ENCODE measurements at places on chromosomes 11 and 22. TPM values are rescaled to one million over a fixed set of nuclear protein-coding genes. Genes with fewer than 3 reads are reported as not detected.

Gene OR4C45
- total RNA-seq = not detected

Gene ATG16L2
- 89.9 TPM for total RNA-seq

Gene NCR3LG1
- 0.69 TPM for total RNA-seq

Gene SLC22A25
- not detected for total RNA-seq

Gene MUC5B
- total RNA-seq = not detected

Gene VWA5A
- 6.9 TPM for total RNA-seq

All from CD4-positive, CD25-positive, alpha-beta regulatory T cell (primary cell).